NCI-H2029 treated with DMSO at 0.1 percent for 48 hours (cell line): ENCODE measurements at places on chromosomes 3 and 15.
A peak's percentile ranks its signal among the peaks of the same experiment; 100 is the strongest.

- no peak for DNase-seq
These were observed 63.1 kb downstream of the IFT57 start for GRCh38 chr3:108159105-108159504.

DNA sequence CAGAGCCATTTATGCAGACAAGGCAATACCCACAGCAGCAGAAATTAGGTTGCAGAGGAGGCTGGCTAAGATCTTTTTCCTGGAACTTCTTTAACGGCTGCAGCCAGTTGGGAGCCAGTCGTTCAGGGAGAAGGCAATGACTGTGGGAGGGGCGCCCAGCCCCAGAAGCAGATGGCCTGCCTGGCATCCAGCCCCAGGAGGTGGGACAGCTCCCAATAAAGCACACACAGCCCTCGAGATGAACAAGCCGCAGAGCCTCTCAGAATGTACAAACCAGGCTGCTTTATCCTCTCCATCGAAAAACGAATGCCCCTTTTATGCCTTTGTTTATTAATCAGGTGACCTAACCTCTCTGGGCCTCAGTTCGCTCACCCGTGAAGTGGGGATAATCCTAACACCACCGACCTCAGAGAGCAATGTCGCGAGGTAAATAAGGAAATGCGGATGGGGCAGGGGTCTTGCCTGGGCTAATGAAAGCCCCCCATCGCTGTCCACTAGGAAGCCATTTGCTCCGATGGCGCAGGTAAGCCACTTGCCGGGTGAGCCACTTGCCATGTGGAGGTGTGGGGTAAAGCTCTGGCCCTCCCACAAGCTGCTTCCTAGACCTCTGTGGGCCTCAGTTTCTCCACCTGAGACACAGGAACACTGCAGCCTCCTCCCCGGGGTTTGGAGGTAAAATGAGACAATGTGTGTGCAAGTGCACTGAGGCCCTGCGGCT, 35.8 kb downstream of the MGLL start:
- DNase-seq = peak; percentile 91

DNA sequence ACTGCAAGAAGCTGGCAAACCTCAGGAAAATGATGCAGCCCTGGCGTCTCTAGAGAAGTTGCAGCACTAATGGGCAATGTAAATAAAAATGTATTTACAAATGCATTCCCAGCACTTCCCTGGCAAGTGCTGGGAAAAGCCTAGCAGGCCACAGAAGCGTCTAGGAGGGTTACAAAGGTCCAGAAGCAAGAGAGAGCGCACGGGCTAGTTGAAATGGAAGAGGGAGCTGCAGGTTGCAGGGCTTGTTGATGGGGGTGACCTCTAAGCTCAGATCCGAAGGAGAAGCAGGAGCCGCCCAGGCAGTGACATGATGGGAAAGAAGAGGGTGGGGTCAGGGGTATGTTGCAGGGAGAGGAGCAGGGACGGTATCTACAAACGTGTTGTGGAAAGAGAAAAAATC, 2.7 kb upstream of the KNL1 start:
- DNase-seq = no peak

GRCh38 chr3:13294442-13295351, 125.4 kb downstream of the NUP210 start:
- no peak for DNase-seq

DNA sequence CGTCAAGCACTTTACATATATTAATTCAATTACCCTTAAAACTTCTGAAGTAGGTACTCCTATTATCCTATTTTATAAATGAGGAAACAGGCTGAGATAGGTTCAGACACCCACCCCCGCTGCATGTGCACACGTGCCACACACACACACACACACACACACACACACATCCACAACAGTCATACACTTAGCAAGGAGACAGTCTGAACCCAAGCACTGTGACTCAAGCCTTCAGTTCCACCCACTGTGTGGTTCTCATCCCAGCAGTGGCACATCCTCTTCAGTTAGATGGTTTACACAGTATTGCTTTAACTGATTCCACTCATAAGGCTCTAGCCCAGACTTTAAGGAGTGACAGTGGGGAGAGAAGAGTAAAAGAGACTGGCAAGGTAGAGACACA, 91.1 kb upstream of the FGF7 start:
- DNase-seq = no peak

- DNase-seq = peak; percentile 5
These were observed 4.5 kb downstream of the HDC start for GRCh38 chr15:50260969-50261496.

DNA sequence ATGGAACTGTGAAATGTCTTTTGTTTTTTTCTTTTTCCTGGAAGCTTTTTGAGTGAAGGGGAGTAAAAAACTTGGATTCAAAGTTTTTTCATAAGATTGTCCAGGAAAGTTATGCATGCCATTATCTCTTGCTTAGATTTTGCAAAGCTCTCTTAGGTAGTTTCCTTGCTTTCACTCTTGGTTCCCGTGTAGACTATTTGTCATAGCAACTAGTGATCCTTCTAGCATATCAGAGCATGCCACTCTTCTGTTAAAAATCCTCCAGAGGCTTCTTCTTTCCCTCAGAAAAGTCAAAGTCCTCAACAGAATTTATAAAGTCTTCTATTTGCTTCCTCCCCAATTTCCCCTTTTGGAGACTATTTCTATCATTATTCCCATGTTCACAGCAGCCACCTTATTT, 21.1 kb downstream of the GTF2E1 start:
- DNase-seq = no peak

DNA sequence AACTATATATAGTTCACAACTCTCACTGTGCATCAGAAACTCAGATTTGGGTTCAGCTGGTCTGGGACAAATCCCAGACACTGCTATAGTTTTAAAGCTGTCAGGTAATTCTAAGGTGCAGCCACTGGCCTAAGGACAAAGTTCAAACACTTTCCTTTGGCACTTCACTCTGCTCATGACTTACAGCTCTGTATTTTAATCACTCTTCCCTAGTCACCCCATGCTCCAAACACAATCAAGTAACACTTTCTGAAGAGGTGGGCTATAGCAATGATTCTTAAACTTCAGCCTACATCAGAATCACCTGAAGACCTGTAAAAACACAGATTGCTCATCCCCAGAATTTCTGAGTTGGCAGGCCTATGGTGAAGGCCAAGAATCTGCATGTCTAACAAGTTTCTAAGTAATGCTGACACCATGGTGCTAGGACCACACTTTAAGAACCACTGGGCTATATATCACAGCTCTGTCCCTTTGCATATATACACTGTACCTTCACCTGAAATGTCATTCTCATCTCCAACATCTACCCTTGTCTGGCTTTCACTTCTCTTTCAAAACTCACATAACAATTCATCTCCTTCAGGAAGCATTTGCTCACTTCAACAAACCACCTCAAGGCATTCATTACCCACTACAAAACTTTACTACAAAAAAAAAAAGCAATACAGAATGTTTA, 21.4 kb downstream of the STAG1 start:
- no peak for DNase-seq

- no peak for DNase-seq
These were observed 68.3 kb upstream of the TBC1D5 start for GRCh38 chr3:17810759-17811158.

DNA sequence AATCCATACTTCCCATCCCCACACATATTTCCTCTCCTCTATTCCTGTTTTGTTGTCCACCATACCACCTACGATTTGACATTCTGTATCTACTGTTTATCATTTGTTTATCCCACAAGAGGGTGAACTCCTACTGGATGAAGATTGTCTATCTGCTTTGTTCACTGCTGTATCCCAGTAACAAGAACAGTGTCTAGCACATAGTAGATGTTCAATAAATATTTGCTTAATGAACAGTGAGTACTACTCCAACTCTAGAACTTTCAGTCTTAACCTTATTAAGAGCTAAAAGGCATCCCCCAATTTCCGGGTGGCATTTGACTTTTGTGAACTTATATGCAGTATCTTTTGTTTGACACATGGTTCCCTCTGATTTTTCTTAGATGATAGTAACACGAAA, 1.3 kb downstream of the PYGO1 start:
- no peak for DNase-seq

DNA sequence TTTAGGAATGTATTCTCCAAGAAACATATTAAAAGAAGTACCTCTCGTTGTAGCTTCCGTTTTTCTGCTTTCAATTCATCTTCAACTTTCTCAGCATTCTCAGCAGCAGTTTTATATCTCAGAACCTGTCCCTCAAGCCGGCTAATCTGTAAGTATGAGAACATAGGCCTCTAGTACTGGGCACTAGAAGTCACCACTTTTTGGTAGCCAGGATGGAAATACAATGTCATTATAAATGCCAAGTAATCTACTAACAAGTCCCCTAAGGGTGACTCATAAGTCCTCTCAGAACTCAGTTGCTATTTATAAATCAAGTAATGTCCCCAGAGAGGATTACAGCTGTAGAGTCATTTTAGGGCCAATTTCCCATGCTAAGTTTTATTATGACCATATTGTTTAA, 61.1 kb downstream of the MLH1 start:
- peak; percentile 4 for DNase-seq

DNA sequence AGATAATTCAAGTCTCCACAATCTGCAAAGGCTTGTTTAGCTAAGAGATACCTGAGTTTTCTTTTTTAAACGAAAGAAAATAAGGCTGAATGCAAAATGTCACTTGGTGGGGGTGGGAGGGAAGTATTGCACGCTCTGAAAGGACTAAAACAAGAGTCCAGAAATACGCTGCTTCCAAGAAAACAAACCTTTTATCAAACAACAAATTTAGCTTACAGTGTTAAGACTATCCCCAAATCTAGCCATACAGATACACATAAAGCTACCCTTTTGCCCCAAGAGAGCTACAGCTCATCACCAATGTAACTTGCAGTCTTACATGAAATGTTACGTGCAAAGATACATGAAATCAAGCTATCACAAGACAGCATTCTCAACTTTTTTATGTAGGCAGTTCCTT, 522.5 kb downstream of the FOXP1 start:
- no peak for DNase-seq

DNA sequence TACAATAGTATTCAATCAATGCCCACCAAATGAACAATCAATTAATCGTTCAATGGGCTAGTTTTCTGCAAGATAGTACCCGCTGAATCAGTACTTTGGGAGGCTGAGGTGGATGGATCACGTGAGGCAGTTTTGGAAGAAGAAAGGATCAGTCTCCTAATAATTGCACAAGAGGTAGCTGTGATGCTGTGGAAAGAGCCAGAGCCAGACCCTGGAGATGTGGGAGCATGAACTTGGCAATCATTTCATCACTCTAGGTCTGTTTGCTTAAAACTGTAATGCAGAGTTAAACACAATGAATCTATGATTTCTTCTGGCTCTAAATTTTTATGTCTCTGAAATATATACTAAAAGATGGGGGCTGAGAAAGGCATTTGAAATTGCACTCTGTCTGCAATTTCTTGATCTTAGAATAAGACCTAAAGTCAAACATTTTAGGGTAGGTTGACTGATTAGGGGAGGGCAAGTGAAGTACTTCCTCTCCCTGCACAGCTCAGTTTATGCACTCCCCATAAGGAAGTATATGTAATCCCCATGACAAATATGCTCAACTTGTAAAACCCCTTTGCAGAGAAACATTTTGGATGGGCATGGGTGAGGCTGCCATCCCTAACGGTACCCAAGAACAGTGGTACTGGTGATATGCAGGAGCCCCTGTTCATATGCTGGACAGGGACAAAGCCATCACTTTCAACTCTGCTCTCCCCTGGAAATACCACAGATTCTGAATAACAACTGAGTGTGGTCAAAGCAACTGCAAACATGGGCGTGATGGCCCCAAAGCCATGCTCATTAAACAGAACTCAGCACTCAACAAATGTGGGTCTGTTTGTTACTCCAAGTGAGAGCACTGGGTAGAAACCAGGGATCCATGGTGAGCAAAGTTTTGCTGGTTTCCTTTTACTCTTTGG, 28.6 kb upstream of the SPATA12 start:
- no peak for DNase-seq

DNA sequence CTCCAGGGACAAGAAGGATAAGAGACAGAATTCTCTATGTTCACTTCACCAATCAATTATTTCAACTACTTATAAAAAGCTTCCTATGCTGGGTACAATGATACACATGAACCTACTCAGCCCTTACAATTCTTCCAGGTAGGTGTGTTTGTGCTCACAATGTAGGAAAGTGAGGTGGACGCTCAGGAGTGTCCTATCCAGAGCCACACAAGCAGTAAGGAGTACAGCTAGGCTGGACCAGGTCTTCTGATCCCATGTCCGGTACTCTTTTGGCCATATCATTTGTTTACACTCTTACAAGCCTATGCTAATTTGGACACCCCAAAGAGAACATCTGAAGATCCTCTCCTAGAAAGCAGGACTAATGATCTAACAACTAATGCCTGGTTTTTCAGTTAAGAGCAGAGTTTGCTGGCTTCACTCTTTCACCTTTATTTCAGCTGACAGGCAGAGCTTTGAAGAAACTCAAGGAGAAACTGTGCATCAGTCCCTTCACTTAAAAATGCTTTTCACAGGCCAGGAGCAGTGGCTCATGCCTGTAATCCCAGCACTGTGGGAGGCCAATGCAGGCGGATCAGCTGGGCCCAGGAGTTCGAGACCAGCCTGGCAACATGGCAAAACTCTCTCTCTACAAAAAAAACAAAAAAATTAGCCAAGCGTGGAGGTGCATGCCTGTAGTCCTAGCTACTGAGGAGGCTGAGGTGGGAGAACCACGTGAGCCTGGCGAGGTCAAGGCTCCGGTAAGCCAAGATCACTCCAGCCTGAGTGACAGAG, 27.5 kb downstream of the IGF2BP2 start:
- DNase-seq = no peak

GRCh38 chr3:153161714-153162512, at the start of gene RAP2B:
Gene RAP2B, plus strand, starts transcription at chr3:153162226. Its CDS starts 468 bp downstream, at chr3:153162694.
- DNase-seq = no peak

DNA sequence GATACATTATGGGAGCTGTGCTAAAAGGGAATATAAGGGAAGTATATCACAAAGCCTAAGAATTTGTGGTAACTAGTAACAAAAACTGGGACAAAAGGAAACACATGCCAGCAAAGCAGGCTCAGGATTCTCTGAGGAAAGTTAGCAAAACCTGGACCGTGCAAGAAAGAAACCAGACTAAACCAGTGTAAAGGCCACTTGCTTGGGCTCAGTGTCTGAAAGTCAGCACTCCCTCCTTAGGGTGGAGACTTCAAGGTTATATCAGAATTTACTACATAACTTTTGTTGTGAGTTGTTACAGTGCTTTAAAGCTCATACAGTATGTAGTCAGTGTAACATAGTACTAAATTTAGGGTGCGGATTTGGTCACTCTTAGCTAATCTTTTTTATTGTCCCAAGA, 269.9 kb upstream of the GADL1 start:
- DNase-seq = no peak

- no peak for DNase-seq
These were observed 114.2 kb downstream of the KLF13 start for GRCh38 chr15:31440754-31441311.

GRCh38 chr3:49166752-49167556, 823 bp upstream of the CCDC71 start:
- DNase-seq = no peak

- DNase-seq = peak; percentile 78
These were observed 21.8 kb upstream of the POU1F1 start for GRCh38 chr3:87298111-87298718.

- DNase-seq = no peak
These were observed 27.2 kb upstream of the SLC25A36 start for GRCh38 chr3:140914384-140914945.
